Midbrain (tissue), 1 donor: ENCODE measurements at places on chromosomes 12 and 14.

GRCh38 chr12:84913129-84913515 lies 523 bp upstream of the SLC6A15 start:
- peak; percentile 36 for DNase-seq

DNA sequence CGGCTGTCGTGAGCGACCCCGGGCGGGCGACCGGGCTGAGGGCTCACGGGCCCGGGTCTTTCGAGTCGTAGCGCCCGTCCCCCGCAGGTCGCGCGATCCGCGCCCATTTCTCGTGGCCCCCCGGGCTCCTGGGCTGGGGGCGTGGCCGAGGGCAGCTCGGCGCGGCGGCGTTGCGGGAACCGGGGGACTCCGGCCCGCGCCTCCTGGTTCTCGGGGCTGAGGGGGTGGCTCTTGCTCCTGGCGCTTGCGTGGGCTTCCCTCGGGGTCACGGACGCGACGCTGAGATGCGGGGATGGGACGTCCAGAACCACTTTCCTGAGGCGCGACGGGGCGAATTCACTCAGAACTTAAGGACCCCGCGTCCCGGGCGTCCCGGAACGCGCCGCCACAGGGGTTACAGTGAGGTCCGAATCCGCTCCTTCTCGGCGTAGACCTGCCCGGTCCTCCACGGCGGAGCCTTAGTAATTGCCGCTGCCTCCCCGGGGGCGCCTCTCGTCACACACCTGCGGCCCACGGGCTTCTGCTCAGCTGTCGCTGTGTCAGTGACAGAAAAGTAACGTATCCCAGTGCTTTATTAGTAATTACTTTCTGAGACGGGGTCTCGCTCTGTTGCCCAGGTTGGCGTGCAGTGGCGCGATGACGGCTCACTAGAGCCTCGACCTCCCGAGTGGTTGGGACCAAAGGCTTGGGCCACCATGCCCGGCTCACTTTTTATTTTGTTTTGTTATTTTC lies 606 bp downstream of the EP400 start:
- no peak for DNase-seq

GRCh38 chr12:12054993-12055392 lies 15.7 kb upstream of the BCL2L14 start:
- no peak for DNase-seq

DNA sequence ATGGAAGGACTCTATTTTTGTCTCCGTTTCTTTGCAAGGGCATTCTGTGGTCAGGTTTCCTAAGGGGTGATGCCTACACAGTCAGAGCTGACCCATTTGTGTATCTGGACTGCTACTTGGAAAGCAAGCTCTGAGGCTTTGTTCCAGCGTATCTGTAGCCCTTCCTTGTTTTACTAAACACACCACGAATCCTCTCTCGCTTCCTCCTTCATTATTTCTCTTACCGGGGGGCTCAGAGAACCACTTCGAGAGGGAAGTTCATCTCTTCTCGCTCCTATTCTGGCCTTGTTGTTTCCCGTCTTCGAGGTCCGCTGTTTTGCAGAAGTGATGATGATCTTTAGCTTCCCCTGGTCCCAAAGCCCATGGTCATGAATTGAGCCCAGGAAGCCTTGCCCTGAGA lies 164.7 kb downstream of the SSPN start:
- DNase-seq = peak; percentile 34

DNA sequence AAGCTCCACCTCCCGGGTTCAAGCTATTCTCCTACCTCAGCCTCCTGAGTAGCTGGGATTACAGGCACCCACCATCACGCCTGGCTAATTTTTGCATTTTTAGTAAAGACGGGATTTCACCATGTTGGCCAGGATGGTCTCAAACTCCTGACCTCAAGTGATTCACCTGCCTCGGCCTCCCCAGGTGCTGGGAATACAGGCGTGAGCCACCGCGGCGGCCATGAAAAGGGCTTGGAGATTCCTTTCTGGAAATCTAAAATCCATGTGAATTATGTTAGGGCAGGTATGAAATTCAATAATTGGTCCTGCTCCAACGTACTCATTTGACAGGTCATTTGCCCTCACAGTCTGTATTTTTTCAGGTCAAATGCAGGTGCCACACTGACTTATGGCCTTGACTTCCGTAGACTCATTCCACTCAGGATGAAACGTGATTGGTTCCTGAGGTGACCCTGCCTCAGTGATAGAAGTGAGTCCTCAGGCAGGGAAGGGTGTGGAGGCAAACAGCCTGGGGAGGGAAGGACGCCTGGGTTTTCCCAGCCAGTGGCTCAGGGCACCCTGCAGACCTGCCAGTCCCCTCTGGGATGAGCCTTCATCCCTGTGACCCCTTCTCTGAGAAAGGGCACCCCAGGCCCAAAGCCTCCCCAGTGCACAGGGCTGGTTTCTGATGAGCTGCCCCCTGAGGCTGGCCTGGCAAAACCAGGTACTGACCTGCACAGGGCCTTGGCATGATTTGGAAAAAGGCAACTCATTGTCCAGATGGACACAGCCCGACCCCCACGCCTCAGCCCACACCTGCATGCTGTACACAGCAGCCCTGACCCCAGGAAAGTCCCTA lies 48.7 kb downstream of the PSMA6 start:
- DNase-seq = no peak

DNA sequence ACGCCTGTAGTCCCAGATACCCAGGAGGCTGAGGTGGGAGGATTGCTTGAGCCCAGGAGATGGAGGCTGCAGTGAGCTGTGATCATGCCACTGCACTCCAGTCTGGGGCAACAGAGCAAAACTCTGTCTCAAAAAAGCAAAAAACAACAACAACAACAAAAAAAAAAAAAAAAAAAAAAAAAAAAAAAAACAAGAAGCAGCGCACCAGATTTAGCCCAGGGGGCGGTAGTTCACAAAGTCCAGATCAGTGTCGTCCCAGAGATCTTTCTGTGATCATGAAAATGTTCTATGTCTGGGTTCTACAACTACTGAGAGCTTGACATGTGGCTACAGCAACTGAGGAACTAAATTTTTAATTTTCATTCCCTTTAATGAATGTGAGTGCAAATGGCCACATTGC lies 27.4 kb downstream of the OAS2 start:
- no peak for DNase-seq

DNA sequence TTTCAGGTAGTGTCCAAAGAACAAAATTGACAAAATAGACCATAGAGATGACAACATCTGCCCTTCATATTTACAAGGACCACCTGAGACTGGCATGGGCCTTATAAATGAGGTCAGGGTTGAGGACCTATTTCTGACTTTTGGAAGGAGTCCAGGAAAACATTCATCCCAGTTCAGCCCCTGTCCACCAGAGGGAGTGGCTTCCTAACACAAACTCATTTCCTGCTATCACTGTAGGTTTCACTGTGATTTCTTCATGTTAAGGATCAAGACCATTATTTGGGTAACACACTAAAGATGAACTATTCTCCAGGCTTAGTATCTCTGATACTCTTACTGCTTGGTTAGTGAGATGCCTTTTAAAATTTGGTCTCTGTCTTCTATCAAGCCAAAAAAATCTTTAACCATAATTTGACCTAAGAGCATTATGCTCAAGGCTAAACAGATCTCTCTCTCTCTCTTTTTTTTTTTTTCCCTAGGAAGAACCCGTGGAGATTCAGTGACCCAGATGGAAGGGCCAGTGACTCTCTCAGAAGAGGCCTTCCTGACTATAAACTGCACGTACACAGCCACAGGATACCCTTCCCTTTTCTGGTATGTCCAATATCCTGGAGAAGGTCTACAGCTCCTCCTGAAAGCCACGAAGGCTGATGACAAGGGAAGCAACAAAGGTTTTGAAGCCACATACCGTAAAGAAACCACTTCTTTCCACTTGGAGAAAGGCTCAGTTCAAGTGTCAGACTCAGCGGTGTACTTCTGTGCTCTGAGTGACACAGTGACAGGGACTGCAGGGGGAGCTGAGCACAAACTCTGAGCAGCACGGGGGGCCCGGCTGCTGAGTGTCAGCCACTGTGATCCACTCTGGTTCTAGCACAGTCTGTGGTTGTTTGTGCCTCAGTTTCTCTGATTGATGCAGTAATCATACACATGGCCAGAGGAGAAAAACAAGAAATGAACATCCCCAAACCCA lies 267.6 kb upstream of the OR4E1 start:
- no peak for DNase-seq

GRCh38 chr12:111445726-111446581 lies 40.2 kb downstream of the SH2B3 start:
- DNase-seq = no peak

DNA sequence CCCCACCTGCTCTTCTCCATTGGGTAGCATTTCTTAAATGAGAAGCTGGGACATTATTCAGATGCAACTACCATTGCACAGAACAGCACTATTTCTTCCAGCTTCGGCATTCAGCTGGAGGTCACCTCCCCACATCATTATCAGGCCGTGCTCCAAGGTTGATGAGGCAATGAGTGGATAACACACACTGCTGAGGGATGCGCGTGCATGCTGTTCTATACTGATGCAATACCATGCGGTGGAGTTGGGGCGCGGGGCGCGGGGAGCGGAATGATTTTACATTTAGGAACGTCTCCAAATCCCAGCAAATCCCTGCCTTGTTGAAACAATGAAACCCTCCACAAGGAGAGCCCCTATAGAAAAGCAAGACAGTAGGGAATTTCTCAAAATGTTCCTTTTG lies 283.4 kb downstream of the GRIN2B start:
- DNase-seq = no peak

GRCh38 chr12:48040354-48040753 lies 36.1 kb upstream of the COL2A1 start:
- DNase-seq = no peak

DNA sequence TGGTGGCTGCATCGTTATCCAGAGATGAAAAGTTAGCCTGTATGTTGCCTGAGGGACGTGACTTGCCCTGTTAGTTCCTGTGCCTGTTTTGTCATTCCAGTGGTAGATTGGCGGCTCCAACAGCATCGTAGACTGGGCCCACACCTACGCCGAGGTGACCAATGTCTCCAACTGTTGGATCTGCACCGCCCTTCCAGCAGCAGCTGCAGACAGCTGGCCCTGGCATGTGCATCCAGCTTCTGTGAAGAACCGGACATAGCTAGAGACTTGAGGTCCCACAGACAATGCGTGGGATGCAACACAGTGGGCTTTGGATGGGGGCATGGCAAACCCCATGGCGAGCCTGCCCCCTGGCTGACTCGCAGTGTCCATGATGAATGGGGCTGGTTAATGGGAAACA lies 93.0 kb upstream of the TMPO start:
- no peak for DNase-seq

GRCh38 chr14:21078726-21079125 lies 8.6 kb downstream of the ARHGEF40 start:
- DNase-seq = no peak

GRCh38 chr12:75564398-75564797 lies 53.0 kb upstream of the KRR1 start:
- DNase-seq = no peak

DNA sequence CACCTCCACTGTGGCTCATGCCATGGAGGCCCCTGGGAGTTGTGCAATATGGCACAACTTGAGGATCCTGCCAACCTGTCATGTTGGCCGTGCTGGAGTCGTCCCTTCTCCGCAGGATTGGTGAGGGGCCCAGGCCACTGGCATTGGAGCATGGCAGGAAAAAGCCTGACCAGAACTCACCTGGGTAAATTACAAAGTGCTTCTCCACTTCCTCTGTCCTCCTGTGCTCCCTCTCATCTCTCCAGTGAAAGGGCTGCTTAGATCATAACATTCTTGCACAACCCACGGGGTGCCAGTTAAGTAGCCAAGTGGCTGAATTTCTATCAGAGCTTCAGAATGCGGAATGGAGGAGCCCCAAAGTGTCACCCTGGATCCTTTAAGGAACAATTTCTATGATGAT lies 381.0 kb downstream of the DPF3 start:
- DNase-seq = no peak

- no peak for DNase-seq
These were observed 418.4 kb upstream of the DCN start for GRCh38 chr12:91601054-91601453.

GRCh38 chr12:113893221-113893620 lies 72.9 kb downstream of the RBM19 start:
- no peak for DNase-seq

GRCh38 chr14:69637503-69638031 lies 26.2 kb downstream of the SUSD6 start:
- no peak for DNase-seq

DNA sequence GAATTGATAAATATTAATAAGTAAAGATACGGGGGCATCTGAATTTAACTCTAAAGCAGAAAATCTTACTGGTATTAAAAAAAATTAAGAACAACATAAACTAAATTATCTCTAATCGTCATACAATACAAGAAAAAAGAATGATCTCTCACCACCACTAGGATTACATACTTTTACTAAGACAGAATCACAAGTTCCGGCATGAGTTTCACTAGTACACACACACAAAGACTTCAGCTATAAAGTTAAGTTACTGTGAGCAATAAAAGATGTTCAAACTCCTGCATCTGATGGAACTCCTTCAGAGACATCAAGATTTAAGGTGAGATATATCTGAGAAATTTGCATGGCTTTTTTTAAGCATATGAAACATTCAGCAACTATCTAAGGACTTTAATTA lies 21.9 kb downstream of the CEP128 start:
- no peak for DNase-seq

DNA sequence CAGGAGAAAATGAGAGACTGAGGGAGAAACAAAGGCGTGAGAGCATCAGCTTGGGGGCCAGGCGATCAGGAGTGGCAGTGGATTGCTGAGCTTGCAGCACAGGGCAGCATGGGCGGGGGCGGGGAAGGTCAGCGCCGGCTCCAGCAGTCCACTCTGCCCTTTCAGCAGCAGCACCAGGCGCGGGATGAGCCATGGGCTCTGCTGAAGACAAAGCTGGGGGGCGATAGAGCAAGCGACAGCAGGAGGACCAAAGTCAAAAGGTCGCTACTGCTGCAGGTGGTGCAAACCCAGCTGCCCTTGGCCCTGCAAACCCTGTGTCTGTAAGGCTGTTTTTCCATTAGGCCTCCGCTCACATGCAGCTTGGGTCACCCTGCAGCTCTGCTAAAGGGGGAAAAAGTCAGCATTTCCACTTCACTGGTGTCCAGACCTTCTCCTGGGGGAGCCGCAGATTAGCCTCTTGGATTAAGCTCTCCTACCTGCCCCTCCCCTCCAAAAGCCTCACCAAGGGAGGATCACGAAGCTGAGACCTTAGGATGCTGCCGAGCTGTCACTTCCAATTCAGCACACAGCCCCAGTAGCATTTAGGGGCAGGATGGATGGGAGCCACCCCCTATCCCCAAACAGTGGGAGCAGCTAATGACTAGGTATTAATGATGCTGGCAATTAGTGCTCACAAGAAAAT lies 204.8 kb downstream of the DPF3 start:
- no peak for DNase-seq

- no peak for DNase-seq
These were observed 116.5 kb downstream of the PLXNC1 start for GRCh38 chr12:94264736-94265485.

GRCh38 chr14:84442521-84442920 lies 1087.4 kb upstream of the FLRT2 start:
- no peak for DNase-seq

DNA sequence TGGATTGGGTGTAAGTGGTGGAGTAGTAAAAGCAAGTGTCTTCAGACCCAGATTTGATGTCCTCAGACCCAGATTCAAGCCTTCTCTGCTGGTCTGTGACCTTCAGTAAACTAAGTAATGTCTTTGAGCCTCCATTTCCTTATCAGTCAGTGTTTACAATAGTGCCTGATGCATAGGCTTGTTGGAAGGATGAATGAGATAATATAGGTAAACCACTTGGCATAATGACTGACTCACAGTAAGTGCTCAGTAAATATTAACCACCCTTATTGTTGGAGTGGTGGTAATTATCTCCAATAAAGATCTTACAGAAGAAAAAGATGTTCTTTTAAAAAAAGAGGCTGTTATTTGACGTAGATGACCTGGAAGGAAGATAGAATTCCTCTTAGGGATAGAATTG lies 86.2 kb downstream of the IGF1 start:
- DNase-seq = no peak
